Bone marrow (tissue), 2 donors: ENCODE measurements at places on chromosomes 11 and 22.

- no peak for DNase-seq
Observed at GRCh38 chr11:643366-643765, 6.3 kb downstream of the DRD4 start.

- no peak for DNase-seq
Observed at GRCh38 chr22:26777156-26777801, 119.9 kb downstream of the MIAT start.

DNA sequence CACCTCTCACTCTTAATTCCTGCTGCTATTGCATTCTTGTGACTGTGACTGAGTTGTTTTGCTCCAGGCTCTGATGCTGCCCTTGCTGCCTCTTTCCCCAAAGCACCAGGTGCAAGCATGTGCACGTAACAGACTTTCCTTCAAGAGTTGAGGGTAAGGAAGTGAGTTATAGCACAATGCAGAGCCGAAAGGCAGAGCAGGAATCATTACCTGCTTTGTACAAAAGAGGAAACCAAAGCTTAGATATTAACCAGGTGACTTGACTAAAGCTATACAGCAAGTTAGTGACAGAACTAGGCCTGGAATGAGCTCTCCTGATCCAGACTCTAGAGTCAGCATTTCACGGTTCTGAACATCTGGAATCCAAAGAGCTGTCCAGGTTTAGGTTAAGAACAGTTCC lies 33.6 kb downstream of the NEU3 start:
- no peak for DNase-seq

DNA sequence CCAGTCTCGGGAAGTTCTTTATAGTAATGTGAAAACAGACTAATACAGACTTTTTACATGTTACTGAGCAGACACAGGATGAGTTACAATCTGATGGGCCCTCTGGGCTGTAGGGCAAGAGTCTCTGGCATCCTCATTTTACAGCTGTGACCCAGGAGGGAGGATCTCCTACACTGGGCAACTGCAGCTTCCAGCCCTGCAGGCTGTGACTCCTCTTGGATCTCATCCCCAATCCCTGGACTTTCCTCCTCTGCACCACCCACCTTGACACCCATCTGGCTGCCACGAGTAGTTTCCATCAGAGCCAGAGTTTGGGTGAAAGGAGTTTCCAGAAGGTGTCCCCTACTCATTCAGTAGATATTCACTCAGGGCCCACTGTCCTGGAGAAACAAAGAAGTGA lies 48.9 kb upstream of the MYEOV start:
- no peak for DNase-seq

DNA sequence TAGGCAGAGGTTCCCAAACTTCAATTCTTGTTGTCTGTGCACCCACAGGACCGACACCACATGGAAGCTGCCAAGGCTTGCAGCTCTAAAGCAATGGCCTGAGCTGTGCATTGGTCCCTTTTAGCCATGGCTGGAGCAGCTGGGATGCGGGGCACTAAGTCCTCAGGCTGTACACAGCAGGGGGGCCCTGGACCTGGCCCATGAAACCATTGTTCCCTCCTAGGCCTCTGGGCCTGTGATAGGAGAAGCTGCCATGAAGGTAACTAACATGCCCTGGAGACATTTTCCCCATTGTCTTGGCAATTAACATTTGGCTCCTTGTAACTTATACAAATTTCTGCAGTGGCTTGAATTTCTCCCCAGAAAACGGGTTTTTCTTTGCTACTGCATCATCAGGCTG lies 43.6 kb upstream of the SLC6A5 start:
- no peak for DNase-seq

DNA sequence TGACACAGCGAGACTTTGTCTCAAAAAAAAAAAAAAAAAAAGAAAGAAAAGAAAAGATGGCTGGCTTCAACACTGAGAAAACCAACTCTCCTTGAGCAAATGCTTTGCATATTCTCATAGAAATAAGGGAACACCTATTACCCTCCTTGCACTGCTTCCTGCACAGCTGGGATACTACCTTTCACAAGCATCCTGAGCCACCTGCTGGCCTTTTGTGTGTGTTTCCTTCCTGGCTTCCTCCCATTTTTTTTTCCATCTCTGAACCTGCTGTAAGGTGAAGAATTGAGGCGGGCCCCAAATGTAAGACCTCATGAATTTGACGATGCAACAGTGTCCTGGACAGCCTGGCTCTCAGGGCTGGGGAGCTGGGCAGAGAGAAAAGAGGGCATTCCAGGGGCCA lies 1.9 kb upstream of the RFPL3 start:
- no peak for DNase-seq
